Activated T-helper 1 cell treated with anti-CD3 and anti-CD28 coated beads, Interleukin-12 subunit alpha, Interleukin-12 subunit beta, Interleukin-2, Interleukin-4 antibody, amounts not matched to agents 30 ng/mL and 10 ng/mL and 1 ng/mL, durations not matched to agents 14 hours and 24 hours and 36 hours (primary cell): ENCODE measurements at places on chromosomes 7 and 10. TPM values are rescaled to one million over a fixed set of nuclear protein-coding genes. Genes with fewer than 3 reads are reported as not detected.

Gene AP5Z1
- 55.9 and 56.8 TPM in 2 replicates for total RNA-seq

Gene HOXA1
- 0.16 and 0.24 TPM in 2 replicates for total RNA-seq

Gene C10orf67
- 0.18 TPM in 1 of 2 replicates, not detected in the other for total RNA-seq

Gene SORCS3
- total RNA-seq: not detected in 2 replicates

Gene AGR2
- not detected in 2 replicates for total RNA-seq

Gene CDH23
- 0.51 and 0.57 TPM in 2 replicates for total RNA-seq

Gene PIK3AP1
- total RNA-seq: 8.2 and 9.9 TPM in 2 replicates

Gene KCP
- total RNA-seq: not detected in 2 replicates

Gene OR2A5
- total RNA-seq: not detected in 2 replicates

Gene BLNK
- total RNA-seq: not detected in 2 replicates

Gene PTPN20
- total RNA-seq: 0.21 TPM in 1 of 2 replicates, not detected in the other

Gene ITGA8
- not detected in 2 replicates for total RNA-seq

Gene GARIN1A
- total RNA-seq: 0.73 and 1.0 TPM in 2 replicates

Gene WEE2
- total RNA-seq: 0.10 and 0.12 TPM in 2 replicates

Gene TMEM176B
- not detected in 2 replicates for total RNA-seq

Gene SLC18A3
- total RNA-seq: not detected in 2 replicates
